ENCODE measurements at places on chromosomes 2 and 18.

DNA sequence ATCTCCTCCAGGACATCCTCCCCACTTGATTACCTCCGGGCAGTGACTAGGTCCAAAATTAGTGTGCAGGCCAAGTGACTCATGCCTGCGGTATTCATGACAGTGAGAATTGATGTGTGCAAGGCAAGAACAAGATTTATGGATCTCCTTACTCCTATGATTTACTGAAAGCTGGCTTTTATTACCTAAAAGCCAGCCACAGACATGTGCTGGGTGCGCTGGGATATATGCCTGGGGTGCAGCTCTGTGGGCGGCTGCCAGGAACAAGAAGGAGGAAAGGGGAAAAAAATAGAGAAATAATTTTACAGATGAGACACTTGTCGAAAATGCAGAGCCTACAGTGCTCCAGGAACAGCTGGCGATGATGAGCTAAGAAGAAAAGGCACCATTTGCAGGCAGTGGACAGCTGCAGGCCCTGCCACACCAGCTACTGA, 359.3 kb downstream of the CMPK2 start:
- no peak for DNase-seq

GRCh38 chr18:33440060-33441043, at the start of gene CCDC178:
Gene CCDC178, minus strand, starts transcription at chr18:33440721. Its CDS starts 28,633 bp downstream, at chr18:33412088.
- DNase-seq = no peak

- peak; percentile 9 for DNase-seq
Observed at GRCh38 chr2:53445383-53446070, 322.1 kb upstream of the CHAC2 start.

DNA sequence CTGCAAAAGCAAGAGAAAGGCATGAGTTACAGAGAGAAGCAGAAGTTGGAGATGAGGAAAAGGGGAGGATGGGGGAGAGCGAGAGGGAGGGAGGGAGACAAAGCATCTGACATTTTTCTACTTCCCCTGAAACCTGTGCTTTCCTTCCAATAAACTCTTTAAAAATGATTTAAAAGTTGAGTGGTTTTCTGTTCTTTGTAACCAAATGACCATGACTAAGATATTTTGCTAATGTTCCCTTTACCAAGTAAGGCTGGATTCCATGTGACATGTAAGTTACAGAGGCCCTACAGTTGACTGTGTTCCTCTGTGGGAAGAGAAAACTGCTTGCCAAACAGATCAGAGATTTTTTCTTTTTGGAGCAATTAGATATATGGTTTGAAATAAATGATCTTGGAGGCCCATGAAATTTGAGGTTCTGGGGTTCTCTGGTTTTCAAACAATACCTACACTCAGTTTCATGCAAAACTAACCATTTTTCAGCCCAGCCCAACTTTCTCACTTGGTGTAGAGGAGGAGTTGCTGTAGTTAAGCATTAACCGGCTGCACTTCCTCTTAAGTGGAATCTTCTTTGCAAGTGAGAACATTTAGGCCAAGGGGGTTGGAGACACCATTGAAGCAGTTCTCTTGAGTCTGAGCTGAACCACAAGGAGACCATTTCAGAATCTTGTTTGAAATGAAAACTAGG, 34.5 kb downstream of the INSIG2 start:
- DNase-seq = peak; percentile 81

GRCh38 chr2:63654959-63655358, 66.2 kb downstream of the MDH1 start:
- DNase-seq = no peak

DNA sequence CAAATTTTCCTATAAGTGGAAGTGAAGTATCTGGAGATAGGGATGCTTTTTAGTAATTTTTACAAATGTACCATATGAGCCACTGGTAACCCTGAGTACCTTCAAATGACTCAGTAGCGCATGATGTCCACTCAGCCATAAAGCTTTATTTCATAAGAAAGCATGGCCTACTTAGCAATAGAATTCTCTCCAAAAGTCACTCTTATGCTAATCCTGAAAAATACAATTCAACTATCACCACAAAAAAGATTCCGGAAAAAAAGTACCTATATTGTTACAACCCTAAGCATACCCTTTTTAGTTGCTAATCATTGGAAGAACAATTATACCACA, 732.2 kb downstream of the SOCS6 start:
- no peak for DNase-seq

- DNase-seq = no peak
Observed at GRCh38 chr2:126699716-126700581, 44.0 kb downstream of the GYPC start.

DNA sequence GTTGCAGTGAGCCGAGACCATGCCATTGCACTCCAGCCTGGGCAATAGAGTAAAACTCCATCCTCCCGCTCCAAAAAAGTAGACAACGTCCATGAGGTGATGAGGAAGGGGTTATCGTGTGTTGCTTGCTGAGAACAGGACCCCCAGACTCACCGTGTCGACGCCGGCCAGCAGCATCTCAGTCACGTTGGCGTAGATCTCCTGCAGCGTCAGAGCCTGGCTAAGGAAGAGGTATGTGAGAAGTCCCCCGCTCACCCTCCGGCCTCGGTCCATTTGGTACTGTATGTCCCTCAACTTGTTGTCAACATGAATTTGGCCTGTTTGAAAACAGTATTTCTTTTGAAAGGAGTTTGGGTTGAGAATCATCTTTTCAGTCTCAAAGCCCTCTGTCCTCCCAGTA, 20.9 kb downstream of the CYP27C1 start:
- no peak for DNase-seq

GRCh38 chr2:123154195-123154594, 870.9 kb upstream of the CNTNAP5 start:
- no peak for DNase-seq

DNA sequence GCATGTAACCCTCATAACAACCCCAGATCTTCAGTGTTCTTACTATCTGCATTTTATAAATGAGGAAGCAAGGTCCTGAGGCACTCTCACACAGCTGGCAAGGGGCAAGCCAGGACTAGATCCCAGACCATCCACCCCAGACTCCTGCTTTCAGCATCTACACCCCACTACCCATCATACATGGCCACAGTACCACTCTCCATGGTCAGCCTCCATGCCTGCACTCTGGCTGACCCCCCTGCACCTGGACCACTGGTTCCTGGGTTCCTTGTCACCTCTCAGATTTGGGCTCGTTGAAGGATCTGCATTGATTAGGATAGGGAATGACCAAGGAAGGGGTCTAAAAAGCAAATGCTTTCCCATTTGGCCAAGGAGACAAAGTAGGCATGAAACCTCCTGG, 36.0 kb upstream of the TEX51 start:
- DNase-seq = no peak

- no peak for DNase-seq
Observed at GRCh38 chr2:45928946-45929345, 277.5 kb downstream of the PRKCE start.

DNA sequence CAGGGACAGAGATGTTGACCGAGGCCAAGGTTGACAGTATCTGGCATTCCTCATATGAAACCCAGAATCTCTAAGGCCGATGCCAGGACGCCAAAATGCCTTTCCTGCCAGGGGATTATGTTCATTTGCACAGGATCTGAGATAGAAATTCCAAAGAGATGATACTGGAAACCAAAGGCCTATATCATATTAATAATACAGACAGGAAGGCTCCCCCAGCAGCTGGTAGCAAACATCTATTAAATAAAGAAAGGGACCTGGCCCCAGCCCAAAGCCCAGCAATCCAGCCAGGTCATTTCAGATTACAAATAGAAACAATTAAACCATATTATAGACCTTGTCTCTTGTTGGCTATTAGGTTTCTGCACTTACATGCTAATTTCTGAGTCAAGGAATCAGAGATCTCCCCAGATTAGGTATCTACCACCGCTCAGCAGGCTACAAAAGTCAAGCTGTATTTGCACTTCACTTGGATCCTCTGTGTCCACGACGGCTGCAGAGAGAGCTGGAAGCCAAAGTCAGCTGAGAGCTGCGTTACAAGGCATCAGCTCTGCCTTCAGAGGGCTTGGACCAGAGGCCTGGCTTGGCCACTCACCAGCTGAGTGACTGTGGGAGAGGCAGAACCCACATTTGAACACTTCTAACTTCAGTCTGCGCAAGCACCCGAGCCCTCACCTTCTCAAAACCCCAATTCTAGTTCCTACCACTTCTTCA, 269.3 kb upstream of the SIX2 start:
- no peak for DNase-seq

- DNase-seq = no peak
Observed at GRCh38 chr2:105734762-105735538, 9.8 kb upstream of the NCK2 start.

- no peak for DNase-seq
Observed at GRCh38 chr18:33156906-33157470, 283.5 kb downstream of the CCDC178 start.

DNA sequence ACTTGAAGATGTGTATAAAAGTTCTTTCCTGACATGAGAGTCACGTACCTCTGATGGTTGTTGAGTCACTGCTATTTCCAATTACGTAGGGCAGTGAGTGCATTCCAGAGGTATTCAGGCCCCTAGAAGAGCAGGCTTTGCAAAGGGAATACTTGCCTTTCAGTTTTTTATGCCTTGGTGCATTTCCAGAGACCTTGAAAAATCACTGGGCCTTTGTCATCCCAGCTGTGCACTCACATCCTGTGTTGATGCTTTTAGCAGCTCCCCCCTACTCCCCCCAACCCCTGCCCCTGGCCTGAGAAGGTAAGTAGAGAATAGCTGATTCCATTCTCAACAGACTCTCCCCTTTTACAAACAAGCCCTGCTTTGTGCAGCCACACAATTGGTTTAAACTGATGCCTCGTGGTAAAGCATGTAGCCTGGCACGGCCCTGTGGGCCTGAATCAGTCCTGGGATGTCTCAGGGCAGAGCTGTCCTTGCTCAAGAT, 174.2 kb downstream of the PRPF40A start:
- DNase-seq = no peak

DNA sequence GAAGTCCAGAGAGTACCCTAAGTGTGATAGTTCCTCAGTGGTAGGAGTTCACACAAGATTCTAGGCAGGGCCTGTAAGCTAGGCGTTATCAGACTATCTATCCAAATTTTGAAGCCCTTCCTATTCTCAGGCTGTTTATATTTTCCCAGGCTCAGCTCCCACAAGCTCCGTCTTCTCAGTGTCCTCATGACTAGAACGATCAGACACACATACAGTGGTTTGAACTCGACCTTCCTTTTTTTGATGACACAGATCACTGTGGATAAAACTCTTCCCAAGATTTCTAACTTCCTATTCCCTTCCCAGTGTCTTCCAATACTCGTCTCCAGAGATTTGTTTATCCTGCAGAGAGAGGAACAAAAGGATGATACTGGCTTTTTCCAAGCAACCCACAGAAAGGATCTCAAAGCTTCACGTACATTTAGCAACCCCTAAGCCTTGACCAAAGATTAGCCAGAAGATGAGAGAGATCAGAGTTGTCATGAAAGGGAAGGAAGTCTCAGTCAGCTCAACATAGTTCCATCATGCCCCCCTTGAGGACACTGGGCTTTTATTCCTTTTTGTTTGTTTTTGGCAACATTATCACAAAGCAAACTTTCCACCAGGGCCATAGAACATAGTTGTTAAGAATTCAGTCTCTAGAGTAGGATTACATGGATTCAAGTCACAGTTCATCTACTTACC, 42.3 kb upstream of the DOK6 start:
- DNase-seq = no peak

DNA sequence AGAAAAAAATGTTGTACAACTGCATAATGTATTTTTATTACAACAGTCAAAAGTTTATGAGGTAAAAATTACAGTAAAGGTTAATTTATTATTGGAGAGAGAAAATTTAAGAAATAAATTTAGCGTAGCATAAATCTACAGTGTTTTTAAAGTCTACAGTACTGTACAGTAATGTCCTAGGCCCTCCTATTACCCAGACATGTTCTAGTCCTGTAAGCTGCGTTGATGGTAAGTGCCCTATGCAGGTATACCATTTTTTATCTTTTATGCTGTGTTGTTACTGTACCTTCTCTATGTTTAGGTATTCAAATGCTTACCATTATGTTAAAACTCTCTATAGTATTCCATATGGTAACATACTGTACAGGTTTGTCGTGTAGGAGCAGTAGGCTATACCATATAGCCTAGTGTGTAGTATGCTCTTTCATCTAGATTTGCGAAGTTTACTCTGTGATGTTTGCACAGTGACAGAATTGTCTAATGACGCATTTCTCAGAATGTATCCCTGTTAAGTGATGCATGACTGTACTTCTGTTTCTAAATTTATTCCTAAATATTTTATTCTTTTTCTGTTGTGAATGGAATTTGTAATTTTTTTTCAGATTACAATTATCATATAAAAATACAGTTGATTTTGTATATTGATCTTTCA, 24.5 kb downstream of the ABI2 start:
- DNase-seq = no peak

DNA sequence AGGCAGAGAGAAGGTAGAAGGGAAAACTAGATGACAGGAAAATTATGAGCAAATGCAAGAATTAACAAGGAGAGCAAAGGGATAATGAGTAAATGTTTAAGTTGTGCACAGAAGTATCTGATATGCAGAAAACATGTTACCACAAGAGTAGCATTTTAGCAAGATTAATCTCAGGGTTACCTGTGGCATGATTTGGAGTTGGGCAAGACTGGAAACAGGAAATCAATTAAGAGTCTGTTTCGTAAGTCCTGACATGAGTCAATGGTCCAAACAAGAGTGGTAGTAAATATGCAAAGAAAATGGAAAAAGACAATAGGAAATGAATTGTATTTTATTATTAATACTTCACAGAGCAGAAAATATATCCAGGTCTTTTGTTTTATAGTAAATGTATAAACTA, 17.3 kb upstream of the MTX2 start:
- no peak for DNase-seq

DNA sequence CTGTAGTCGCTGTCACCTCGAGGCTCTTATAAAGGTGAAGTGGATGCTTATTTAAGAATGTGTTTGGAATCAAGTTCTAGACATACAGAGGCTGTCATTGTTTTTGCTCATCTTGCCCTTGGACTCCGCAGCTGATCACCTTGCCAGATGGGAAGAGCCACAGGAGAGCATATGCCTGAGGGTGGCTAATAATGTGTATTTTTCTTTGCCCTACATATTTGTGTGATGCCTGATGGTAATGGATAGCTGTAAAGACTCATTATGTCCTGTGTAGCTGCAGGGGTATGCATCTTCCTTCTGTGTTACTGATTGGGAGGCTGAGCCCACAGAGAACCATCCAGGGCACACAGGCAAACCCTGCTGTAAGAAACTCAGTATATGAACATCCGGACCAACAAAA, 61.7 kb downstream of the PRKCE start:
- DNase-seq = no peak

GRCh38 chr2:65377556-65378192, 54.7 kb downstream of the SPRED2 start:
- DNase-seq = peak; percentile 76

GRCh38 chr2:80292474-80292873, 12.1 kb downstream of the LRRTM1 start:
- no peak for DNase-seq

DNA sequence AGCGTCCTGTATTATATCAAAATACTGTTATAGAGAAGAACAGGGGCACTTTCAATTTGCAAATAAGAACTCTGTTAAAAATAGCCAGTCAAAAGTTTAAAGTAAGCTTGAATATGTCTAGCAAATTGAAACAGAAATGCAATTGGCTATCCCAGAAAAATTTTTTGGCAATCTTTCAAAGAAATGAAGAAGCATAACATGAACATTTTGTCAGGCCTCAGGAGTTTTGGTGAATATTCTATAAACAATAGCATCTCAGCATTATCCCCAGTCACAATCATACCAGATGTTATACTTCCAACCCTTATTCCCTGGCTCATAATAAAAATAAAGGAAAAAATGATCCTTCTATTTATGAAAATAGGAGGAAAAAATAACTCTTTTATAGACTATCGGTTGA, 252.4 kb downstream of the GRB14 start:
- no peak for DNase-seq
